Small intestine (tissue), 16 donors: ENCODE measurements at places on chromosomes 3 and 15.

DNA sequence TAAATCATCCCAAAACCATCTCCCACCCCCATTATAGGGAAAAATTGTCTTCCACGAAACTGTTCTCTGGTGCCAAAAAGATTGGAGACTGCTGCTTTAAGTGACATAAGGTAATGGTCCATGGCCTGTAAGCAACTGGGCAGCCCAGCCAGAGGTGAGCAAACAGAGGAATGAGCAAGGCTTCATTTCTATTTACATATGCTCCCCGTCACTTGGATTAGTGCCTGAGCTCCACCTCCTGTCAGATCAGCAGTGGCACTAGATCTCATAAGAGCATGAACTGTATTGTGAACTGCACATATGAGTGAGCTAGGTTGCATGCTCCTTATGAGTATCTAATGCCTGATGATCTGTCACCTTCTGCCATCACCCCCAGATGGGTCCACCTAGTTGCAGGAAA lies 1159.8 kb upstream of the ALCAM start:
- DNase-seq: no peak

- no peak for DNase-seq
Observed at GRCh38 chr3:19365471-19365870, 217.2 kb downstream of the KCNH8 start.

GRCh38 chr3:14305324-14305723 lies 97.1 kb upstream of the SLC6A6 start:
- no peak for DNase-seq

DNA sequence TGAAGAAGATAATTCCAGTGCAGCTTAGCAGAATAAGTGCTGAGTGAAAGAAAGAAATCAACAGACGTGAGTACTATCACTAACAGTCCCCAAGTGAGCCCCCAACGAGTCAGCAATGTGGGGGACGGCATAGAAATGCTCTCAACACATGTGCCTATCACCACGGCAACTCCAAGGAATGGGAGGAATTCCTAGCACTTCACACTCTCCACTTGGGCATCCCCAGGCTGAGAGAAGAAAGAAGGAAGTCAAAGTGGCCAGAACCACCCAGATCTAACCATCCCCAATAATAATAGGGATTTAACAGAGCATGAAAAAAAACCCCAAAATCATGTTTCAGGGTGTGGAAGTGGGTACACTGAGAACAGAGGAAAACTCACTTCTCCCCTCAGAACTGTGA lies 29.3 kb upstream of the CPNE4 start:
- DNase-seq: no peak

GRCh38 chr3:184785890-184786279 lies 26.1 kb upstream of the VPS8 start:
- no peak for DNase-seq
